Stimulated activated CD8-positive, alpha-beta memory T cell treated with anti-CD3 and anti-CD28 coated beads, Interleukin-7, amount 100 ng/mL, for 1 hour (primary cell): ENCODE measurements at places on chromosomes 2 and 18.

DNA sequence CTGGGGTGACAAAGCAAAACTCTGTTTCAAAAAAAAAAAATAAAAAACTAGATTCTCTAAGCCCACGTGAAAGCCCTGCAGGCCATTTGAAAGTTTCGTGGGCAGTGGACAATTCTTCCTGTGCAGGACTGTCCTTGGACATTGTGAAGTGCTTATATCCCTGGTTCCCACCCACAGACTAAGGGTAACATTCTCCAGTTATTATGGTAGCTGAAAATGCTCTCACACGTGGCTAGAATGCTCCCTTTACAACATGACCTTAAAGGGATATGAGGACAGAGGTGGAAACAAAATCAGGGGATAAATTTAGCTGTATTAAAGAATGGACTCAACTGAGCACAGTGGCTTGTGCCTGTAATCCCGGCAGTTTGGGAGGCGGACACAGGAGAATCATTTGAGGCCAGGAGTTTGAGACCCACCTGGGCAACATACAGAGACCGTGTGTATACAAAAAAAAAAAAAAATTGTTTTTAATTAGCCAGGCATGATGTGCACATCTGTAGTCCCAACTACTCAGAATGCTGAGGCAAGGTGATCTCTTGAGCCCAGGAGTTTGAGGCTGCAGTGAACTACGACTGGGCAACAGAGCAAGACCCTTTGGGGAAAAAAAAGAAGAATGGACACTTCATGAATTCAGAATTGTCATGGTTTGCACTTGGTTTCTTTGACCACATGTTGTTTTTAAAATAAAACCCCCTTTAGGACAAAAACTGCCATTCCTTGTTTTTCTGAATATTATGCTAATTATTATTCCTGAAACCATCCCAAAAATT lies 167.9 kb downstream of the MGAT5 start:
- no peak for DNase-seq

DNA sequence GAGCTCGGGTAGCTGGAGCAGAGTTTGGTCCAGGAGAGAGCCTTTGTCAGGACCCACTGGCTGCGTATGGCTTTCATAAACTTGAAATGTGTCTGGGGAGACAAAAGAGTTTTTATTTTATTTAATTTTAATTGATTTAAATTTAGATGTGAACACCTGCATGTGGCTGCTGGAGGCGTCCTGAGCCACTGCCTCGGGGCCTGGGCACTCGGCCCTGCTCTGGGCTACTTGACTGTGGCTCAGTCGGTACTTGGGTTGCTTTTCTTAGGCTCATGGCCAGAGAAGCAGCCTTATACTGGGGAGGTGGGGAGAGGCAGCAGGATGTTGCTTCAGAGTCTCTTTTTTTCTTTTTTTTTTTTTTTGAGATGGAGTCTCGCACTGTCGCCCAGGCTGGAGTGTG lies 661.8 kb upstream of the HS6ST1 start:
- DNase-seq = no peak

DNA sequence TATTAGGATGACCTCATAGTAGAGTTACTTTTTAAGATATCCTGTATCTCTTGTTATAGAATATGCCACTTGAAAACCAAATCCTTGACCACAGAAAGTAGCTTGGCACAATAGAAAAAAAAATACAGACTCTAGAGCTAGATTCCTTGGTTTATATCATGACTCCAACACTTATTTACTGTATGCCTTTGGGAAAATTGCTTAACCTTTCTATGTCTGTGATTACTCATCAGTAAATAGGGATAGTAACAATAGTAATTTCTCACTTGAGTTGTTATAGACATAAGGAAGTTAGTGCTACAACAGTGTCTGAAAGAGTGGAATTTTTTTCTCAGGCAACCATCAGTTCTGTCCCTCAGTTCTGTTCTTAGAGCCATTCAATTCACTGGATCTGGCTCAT lies 193.8 kb downstream of the GULP1 start:
- DNase-seq = no peak

GRCh38 chr18:56258178-56258577 lies 380.2 kb downstream of the TXNL1 start:
- DNase-seq = no peak

DNA sequence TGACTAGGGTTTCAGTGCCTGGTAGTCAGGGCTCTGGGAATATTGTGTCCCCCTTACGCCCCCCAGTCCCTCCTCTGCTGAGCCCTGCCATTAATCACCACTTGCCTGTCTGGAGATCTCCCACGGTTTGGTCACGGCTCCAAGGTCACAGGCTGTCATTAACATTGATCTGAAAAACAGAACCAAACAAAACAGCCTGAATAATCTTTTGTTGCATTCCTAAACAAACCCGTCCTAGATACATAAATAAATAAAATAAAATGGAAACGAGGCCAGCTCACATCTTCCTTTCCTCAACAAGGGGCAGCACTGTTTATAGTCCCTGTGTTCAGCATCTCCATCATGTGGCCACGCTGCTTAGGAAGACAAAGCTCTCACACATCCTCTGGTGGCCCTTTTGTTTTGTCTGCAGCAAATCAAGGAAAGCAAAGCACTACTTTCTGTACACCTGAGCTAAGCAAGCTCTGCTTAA lies 282.8 kb downstream of the AGPS start:
- no peak for DNase-seq

GRCh38 chr2:187206071-187206470 lies 242.0 kb downstream of the CALCRL start:
- no peak for DNase-seq
